NCI-H748 treated with DMSO at 0.1 percent for 48 hours (cell line): ENCODE measurements at places on chromosomes 4 and X.

DNA sequence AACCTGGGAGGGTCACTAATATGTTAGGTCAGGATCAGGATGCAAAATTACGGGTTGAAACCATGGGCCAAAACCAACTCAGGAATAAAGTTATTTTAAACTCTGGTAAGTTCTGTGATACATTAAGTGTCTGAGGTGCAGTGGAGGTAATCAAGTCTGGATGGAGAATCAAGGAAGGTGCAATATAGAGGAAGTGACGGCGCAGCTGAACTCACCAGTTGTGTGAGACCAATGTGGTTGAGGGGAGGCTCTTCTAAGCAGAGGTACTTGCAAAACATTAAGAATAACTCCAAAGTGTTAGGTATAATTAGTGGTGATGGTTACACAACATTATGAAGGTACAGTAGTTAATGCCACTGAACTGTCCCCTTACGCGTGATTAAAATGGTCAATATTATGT, 19.7 kb downstream of the GAB3 start:
- no peak for DNase-seq

- DNase-seq, result no peak
These were observed 562.0 kb upstream of the AADAT start for GRCh38 chr4:170651786-170652185.

GRCh38 chr4:93788712-93789111, 39.8 kb upstream of the ATOH1 start:
- DNase-seq, result no peak

DNA sequence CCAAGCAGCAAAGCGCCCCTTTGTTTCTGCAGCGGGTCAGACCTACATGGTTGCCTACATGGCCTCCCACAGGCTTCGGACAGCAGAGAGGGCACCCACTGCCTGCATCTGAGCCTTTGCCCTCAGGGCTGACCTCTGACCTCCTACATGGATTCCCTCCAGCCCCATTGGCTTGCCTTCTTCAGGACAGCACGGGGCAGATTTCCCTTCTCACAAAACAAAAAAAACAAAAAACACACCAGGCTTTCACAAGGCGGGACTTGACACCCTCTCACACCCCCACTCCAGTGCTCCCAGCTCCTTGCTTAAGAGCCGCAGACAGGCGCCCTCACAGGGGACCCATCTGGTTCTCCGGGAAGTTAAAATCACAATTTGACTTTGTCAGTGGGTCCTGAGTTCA, 32.9 kb downstream of the ZFYVE28 start:
- no peak for DNase-seq

DNA sequence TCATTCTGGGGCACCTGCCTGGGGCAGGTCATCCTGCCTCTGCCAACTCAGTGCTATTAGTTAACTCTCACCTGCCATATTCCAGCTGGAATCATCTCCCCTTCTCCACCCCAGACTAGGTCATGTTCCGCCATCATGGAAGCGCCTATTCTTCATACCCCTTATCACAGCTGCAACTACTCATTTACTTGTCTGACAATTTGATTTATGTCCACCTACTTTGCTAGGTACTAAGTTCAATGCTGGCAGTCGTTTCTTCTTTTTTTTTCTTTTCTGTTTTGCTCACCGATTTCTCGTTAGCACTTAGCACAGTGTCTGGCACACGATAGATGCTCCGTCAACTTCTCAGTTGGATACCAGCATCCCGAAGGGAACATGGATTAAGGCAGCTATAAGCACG, 1.1 kb upstream of the FMR1 start:
- no peak for DNase-seq

GRCh38 chr4:151689211-151689991, 71.4 kb downstream of the GATB start:
- DNase-seq, result no peak

GRCh38 chr4:61070269-61070668, 129.9 kb upstream of the ADGRL3 start:
- no peak for DNase-seq

GRCh38 chr4:41361794-41362526, 105.2 kb downstream of the UCHL1 start:
- DNase-seq, result no peak

GRCh38 chr4:36325499-36325898, 44.1 kb downstream of the DTHD1 start:
- no peak for DNase-seq

GRCh38 chr4:112128452-112128851, 16.8 kb upstream of the FAM241A start:
- DNase-seq, result no peak

- DNase-seq, result no peak
These were observed 33.7 kb downstream of the GASK1B start for GRCh38 chr4:158139086-158139485.

DNA sequence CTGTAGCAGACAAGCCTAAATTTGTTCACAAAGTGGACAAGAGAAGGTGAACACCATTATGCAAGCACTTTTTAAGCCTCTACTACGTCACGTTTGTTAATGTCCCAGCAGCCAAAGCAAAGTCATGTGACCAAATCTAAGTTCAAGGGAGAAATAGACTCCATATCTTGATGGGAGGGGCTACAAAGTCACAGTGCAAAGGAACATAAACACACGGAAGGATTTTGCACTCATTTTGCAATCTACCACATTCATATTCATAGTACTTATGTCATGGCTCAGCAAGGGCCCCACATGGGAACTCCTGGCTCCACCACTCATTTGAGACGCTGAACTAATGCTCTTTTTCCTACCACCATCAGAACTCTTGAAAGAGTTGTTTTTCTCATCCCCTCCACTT, 139.0 kb upstream of the JADE1 start:
- no peak for DNase-seq

- no peak for DNase-seq
These were observed 36.4 kb downstream of the TMEM154 start for GRCh38 chr4:152643153-152644035.

- no peak for DNase-seq
These were observed 229.6 kb upstream of the DIAPH2 start for GRCh38 chrX:96455078-96455477.

DNA sequence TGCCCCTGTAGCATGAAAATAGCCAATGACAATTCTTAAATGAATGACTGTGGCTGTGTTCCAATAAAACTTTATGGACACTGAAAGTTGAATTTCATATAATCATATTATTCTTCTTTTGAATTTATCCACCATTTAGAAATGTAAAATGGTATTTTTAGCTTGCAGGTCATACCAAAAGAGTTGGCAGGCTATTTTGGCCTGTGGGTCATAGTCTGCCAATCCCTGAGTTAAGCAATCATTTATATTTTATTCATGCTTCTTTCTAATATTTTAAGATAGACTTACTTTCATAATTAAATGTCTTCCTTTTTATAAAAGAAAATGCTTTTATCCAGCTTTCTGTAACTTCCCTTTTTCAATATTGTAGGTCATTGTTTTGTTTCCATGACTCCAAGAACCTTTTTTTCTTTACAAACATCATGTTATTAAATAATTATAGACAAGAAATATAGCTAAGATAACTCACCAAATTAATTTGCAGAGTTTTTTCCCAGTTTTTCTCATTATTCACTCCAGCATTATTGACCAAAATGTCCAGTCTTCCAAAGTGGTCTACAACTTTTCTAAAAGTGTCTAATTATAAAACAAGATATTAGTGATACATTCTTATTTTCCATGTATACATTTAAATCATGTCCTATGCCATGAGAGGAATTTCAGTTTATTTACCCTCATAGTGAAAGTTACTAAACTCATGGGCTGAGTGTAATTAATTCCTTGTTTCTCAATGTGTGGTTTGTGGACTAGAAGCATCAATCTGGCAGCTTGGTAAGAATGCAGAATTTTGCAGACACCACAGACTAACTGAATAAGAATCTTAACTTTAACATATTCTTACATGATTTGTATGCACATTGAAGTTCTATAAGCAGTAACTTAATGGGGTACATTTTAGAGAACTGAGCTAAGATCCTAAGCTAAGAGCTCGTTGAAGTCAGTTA, 4.5 kb downstream of the HPGD start:
- no peak for DNase-seq

GRCh38 chr4:133402616-133403015, 253.5 kb downstream of the PCDH10 start:
- DNase-seq, result no peak

DNA sequence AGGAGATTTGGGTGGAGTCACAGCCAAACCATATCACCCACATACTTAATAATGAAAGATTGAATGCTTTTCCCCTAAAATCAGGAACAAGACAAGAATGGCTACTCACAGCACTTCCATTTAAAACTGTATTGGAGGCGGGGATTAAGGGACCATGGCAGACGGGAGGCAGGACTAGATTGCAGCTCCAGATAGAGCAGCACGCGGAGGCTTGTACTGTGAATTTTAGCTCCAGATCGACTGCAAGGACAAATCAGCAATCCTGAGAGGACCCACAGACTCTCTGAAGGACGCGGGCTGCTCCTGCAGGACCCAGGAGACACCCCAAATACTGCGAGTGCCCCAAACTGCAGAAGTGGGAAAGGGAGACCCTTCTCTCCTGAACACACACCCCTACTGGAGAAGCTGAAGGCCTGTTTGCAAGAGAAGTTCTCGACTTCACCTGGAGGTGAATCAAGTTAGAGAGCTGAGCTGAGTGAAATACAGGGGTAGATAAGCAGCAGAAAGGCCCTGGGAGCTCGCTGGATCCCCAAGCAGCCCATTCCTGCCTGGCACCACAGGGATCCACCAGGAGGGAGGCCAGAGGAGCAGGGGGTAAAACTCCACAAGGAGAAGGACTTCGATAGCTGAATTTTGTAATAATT, 207.4 kb upstream of the INTU start:
- DNase-seq, result no peak

DNA sequence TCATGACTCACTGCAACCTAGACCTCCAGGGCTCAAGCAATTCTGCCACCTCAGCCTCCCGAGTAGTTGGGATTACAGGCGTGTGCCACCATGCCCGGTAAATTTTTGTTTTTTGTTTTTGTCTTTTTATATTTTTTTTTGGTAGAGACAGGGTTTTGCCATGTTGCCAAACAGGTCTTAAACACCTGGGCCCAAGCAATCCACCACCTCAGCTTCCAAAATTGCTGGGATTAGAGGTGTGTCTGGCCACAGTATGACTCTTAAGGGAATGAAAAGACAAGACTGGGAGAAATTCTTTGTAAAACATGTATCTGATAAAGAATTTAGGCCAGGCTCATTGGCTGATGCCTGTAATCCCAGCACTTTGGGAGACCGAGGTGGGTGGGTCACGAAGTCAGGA, 29.2 kb upstream of the PDGFRA start:
- DNase-seq, result no peak

DNA sequence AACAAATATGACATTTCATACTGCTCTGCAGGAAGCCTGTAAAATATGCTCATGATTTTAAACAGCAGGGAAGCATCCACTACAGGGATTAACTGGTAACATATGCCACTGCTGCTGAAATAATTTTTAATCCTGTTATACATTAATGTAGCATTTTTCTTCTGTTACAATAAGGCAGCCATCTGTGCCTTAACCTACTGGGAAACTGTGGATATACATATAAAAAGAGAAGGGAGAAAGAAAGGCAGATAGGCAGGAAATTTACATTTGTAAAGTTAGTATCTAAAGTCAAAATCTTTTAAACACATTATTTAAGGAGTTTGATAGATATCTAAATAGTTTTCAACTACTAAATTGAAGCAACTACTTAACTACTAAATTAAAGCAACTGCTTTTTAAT, 514.6 kb upstream of the KLHL4 start:
- no peak for DNase-seq

- DNase-seq, result peak; percentile 57
These were observed at the start of gene GRSF1 for GRCh38 chr4:70839589-70840093. TSS of gene GRSF1 (minus strand) at chr4:70839890. CDS start at chr4:70839827, 63 bp downstream.

DNA sequence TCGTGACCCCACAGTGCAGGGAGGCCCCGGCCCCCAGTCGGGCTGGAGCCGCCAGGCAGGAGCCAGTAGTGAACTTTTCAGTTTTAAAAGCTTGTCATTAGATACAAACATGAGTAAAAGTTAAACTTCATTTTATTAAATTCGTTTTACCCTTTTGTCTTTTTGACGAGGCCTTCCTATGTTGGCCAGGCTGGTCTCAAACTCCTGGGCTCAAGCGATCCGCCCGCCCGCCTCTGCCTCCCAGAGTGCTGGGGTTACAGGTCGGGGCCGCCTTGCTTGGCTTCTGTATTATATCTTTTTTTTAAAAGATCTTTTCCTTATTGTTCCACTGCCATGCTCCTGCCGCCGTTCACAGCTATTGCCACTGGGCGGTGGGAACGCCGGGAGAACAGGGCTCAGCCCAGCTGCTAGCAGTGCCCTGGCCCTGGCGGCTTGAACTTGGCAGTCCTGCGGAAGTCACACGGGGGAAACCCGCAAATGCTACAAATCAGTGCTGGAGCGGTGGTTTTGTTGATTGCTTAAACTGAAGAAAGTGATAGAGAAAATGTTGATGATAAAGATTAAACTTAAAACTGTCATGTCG, 968 bp upstream of the NELFA start:
- no peak for DNase-seq

DNA sequence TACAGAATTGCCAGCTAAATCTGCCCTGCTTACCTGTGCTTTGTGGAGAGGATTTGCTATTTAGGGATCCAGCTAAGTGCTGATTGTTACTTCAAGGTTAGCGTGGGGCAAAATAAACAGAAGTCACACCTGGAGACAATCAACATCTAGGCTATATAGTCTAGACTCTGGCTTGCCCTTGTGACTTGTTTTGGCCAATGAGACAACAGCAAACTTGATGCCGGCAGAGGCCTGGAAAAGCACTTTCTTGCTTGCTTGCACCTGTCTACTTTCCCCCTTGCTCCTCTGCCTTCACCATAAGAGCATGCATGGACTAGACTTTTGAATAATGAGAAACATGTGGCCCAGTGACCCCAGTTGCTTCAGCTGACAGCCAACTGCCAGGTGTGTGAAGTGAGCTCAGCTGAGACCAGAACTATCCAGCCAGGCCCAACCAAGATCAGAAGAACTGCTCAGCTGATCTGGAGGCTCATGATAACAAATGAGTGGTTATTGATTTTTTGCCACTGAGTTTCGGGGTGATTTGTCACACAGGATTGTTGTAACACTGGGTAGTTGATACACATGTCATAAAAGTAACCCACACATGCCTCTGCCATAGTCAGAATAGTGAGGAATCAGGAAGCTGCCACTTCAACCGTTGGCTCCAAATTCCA, 164.4 kb downstream of the RBMX2 start:
- peak; percentile 19 for DNase-seq

- no peak for DNase-seq
These were observed 2.5 kb downstream of the CACNA1F start for GRCh38 chrX:49230500-49231232.

GRCh38 chr4:55458164-55458563, 62.4 kb downstream of the TMEM165 start:
- DNase-seq, result no peak

DNA sequence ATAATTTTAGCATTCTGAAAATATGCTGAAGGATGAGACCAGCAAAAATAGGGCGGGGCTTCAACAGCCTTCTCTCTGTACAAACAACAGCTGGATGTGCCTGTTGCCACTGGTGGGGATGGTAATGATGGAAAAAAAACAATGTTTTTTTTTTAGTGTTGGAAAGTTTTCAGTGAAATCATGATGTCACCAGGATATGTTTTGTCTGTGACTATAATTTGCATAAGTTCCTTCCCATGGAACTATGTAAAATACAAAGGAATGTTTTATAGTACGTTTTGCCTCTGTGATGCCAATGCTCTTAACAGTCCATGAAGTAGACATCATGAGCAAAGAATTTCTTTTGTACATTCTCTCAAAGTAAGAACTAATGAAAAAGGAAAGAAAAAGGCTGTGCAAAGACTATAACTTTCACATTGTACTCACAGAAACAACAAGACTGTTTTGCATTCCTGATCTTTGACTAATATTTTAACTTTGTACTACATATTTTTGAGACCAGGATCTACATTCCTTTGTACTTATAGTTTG, 589.7 kb downstream of the SPRY1 start:
- DNase-seq, result no peak
